ENCODE measurements at places on chromosomes 5 and 9.

DNA sequence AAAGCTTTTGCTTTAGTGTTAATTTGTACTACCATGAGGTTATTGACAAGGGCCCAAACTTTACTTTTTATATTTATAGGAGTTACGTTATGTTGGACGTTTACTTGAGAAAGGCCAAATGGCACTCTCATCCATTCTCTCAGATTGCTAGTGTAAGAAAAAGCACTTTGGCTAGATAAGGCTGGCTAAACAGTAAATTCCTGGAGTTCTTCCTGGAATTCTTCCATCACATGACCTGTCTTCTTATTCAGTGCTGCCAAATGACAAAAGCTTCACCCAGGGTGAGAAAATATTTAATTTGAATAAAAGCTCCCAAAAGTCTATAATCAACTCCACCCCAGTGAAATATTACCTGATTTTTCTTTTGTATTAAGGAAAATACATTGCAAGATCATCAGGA, 1568.9 kb upstream of the ACO1 start:
- DNase-seq: no peak

GRCh38 chr5:124602925-124603650, 143.4 kb downstream of the ZNF608 start:
- no peak for DNase-seq

DNA sequence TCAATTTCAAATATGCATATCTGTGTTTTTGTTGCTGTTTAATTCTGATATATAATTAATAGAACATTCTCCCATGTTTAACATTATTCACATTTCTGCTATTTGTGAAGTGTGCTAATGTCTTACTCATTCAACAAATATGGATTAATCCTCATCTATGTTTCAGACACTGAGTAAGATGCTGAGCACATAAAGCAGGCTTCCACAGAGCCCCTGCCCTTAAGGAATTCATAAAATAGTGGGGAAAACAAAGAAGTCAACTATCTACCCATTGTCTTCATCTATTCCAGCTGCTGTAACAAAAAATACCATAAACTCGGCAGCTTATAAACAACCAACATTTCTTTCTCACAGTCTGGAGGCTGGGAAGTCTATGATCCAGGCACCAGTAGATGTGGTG, 333.3 kb downstream of the SEMA5A start:
- no peak for DNase-seq

GRCh38 chr5:38809388-38810359, 36.1 kb upstream of the OSMR start:
- no peak for DNase-seq

DNA sequence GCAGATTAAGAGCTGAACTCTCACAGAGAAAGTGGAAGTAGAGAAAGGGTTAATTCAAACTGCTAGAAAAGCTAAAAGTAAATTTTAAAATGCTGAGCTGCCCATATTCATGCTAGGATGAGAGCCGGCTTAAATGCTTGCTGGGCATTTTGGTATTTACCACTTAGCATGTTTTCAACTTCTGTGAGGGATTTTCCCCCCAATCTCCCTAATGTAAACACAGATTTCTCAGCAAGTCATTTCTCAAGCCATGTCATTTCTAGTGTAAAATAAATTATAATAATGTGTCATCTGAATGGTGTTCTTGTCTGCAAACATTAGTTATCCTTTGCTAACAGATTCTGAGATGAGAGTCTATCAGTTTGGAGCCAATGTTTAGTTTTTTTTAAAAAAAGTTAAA, 22.3 kb downstream of the RPS23 start:
- DNase-seq: no peak

DNA sequence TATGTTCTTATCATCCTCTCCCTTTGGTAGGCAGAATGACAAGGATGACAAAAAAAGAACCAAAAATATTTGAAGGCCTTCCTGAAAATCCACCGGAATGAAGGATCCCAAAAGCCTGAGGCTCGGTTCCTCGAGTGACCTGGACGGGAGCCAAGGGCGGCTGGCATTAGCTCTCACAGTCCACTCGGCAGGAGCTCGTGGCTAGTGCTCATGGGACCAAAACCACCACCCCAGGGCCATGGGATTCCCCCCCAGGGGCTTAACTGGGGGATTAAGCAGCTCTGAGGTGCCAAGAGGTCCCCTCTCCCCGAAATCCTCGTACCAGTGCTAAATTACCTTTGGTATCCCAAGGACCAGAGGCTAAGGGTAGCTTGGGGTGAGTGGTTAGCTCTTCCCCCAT, 586 bp upstream of the PDZD2 start:
- DNase-seq: no peak

DNA sequence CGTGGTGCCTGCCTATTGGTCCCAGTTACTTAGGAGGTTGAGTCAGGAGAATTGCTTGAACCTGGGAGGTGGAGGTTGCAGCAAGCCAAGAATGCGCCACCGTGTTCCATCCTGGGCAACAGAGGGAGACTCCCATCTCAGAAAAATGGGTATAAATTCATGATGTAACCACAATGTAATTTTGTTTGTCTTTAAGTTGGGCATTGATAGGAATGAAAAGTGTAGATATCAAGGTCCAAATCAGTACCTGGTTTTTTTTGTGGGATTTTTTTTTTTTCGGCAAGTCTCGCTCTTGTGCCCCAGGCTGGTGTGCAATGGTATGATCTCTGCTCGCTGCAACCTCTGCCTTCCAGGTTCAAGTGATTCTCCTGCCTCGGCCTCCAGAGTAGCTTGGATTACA, 7.4 kb downstream of the NPM1 start:
- DNase-seq: no peak

DNA sequence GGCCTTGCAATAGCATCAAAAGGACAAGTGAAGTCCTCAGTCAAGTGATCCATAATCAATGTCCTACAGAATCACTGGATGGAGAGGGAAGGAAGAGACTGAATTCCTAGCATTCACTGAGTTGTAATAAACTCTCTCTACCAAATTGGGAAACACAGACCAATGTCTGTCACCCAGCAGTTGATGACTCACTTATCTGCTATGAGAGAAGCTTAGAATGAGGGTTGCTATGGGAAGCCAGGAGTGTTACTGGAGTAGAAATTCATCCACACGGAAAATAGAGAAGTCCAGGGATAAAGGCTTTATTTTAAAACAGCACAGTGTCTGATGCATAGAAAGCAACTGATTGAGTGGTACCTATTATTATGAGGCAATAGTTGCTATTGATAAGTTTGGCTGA, 407.4 kb downstream of the BRINP1 start:
- no peak for DNase-seq

- DNase-seq: no peak
Observed at GRCh38 chr9:122572456-122572855, 10.7 kb downstream of the OR1L8 start.

DNA sequence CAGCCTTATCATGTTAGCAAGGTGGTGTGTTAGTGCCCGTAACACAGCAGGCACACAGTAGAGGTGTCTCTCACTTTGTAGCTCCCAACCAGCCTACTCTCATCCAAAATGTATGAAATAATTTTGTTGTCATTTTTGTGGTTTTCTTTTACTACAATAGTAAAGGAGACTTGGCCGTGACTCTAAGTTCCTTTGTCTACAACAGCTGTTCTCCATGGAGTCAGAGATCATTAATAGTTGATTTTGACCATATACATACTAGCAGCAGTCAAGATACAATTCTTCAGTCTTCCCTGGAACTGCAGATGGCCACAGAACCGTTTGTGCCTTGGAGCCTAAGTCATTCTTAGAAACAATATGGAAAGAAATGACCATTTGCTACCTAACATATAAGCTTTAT, 567.1 kb downstream of the TLR4 start:
- DNase-seq: no peak

DNA sequence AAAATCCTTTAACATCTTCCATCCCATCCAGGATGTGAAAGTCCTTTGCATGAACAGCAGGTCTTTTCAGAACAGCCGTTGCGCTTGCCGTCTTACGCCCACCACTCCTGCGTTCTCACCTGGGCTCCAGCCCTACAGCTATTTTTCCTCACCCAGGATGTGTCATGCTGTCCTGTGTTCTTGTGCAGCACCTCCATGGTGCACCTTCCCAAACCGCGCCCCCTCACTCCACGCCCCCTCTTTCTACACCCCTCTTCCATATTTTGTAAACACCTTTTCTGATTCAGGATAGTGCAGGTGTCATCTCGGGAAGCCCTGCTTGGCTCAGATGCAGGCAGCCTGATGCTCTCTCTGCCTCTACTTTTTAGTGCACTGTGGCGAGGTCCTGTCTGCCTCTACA, 18.4 kb downstream of the CAMK4 start:
- DNase-seq: no peak

DNA sequence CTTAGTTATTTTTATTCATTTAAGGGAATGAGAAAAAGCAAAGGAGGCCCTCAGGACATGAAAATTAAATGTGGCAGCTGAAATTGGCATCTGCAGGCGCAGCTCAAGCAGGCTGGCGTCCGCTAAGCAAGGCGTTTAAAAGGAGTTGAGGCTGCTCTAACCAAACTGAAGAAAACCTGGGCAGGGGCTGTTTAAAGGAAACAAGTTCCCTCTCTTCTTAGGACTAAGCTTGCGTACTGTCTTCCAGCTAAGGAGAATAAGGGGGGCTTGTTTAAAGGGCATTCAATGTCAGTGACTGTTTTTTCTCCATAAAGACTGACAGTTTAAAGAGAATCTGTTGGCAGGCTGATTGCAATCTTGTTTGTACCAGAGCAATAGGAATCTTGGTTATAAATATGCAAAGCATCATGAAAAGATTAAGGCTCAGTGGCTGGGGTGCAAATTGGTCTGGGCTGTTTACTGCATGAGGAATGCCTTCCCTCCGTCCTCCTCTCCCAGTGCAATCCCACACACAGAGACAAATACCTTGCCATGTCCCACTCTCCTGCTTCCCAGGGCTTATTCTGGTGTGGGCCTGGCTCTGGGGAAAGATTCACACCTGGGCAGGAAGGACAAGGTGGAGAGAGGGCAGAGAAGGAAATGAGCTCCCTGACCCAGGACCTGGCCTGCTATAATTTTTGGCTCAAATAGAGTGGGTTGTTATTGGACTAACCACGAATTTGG, 85.9 kb upstream of the LIFR start:
- DNase-seq: no peak

DNA sequence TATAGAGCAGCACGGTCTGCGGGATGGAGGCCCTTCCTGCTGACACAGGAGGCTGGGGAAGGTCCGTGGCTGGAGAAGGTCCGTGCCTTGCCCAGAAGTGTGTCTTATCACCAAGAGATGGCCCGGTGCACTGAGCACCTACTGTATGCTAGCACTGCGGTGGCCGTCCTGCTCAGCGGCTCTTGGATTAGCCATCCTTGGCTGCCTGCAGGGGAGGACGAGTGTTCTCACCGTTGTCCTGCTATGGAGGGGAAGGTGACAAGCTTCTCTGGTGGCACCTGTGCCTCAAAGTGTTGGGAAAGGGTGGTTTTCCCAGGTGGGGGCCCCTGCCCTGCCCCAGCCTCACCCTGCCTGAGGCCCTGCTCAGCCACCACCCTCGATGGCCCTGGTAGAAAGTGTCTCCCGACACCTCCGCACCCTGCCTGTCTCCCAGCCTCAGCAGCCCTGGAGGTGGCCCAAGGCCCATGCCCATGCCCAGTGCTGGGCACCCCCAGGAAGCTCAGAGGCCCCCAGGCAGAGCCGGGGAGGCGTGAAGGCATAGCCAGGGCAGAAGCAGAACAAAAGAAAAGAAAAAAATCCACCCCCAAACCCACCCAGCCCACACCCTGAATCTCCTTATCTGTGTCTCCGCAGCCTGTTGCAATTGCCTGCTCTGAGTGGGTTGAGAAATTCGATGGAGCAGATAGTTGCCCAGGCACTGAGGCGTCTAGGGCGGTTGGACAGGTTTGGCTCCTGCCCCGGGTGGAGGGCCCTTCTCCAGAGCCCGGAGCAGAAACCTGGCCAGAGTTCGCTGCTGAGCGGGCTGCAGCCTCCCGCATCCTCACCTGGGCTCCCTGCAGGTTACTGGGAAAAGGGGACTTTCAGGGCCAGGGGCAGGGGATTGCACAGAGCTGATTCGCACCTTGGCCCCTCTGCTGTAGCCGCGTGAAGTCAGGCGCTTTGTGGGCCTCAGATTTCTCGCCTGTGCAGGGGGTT, 30.5 kb downstream of the RXRA start:
- no peak for DNase-seq

GRCh38 chr5:95966005-95966404, 4.4 kb upstream of the ELL2 start:
- no peak for DNase-seq

DNA sequence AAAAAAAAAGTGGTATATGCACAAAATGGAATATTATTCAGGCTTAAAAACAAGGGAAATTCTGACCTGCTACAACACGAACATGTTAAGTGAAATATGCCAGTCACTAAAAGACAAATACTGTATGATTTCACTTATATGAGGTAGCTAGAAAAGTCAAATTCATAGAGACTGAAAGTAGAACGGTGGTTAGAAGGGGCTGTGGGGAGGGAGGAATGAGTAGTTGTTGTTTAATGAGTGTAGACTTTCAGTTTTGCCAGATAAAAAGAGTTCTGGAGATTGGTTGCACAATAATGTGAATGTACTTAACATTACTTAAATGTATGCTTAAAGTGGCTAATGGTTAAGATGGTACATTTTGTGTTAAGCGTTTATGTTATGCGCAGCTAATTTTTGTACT, 79.5 kb upstream of the IL12B start:
- DNase-seq: no peak

DNA sequence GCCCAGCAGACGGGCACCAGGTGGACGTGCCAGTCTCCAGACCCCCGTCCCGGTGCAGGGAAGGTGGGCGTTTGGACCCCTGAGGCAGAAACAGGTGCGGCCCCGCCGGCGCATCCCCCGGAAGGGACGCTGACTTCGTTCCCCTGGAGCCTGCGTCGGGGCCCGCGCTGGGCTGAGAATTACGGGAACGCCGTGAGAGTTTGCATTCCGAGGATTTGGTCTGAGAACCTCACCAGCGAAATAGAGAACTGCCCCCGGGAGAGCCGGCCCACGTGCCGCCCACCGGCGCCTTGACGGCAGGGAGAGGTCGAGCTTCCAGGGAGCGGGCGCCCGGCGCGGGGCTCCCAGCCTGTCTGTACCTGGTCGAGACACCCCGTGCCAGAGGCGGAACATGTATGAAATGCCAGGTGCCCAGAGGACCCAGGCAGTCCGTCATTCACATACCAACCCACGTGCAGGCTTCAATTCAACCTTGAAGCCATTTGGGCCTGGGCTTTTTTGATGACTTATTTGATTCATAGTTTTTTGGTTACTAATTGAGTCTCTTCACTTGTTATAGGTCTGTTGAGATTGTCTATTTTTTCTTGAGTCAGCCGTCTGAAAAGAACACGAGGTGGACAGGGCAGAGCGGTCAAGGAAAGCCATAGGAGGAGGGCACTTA, 877 bp upstream of the CAMSAP1 start:
- DNase-seq: no peak

GRCh38 chr5:149578896-149579295, 2.4 kb upstream of the ARHGEF37 start:
- DNase-seq: no peak

DNA sequence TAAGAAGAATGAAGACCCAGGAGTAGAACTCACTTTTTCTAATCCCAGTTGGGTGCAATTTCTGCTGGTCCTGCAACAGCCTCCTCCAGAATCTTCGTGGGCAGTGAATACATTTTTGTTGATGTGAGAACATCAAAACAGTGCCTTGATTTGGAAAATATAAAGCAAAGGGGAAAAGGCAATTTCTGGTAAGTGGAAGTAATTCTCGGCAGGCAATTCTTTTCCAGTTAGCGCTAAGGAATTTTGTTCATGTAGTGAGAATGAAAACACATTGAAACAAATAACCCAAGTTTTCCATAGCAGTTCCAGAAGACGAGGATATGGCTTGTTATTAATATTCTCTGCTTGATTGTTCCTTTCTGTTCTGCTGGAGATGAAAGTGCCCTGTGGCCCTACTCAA, 178.7 kb downstream of the SPATA31D1 start:
- DNase-seq: no peak

Measured in activated gamma-delta T cell (primary cell).